ENCODE measurements at places on chromosomes 11 and 22.
A peak's percentile ranks its signal among the peaks of the same experiment; 100 is the strongest.

DNA sequence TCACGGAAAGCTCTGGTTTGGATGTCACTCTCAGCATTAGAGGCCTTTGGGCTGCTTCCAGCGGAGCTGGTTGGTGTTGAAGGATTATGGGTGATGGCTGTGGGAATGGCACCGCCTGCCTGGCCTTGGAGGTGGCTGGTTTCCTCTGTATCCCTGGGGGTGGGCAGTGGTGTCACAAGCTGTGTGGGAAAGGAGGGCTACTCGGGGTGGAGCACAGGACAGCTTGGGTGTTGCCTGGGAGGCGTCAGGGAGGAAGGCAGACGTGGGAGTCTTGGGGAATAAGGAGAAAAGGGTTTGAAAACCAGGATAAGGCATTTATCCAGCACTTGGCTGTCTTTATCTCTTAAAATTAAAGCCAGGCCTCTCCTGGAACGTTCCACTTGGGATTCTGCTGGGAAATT lies 71.8 kb downstream of the ADAMTS15 start:
- no peak for DNase-seq

DNA sequence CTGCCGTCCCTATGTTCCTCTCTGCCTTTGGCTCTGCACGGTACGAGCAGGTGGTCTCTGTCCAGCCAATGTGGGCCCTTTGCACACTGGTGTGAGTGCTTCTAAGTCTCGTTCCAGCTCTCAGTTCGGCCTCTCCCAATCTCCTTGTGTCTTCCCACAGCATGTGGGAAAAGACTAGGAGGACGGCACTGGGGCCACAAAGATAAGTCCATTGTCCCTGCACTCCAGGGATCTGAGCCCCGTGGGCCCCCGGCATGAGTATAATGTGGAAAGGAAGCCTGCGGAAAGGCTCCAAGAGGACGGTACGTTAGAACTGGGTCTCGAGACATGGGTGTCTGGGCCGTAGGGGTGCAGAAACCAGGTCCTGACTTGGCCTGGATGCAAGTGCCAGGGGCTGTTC lies 16.4 kb downstream of the MYEOV start:
- DNase-seq = no peak

- DNase-seq = no peak
Measured at GRCh38 chr11:27348340-27348873, 14.6 kb downstream of the CCDC34 start.

DNA sequence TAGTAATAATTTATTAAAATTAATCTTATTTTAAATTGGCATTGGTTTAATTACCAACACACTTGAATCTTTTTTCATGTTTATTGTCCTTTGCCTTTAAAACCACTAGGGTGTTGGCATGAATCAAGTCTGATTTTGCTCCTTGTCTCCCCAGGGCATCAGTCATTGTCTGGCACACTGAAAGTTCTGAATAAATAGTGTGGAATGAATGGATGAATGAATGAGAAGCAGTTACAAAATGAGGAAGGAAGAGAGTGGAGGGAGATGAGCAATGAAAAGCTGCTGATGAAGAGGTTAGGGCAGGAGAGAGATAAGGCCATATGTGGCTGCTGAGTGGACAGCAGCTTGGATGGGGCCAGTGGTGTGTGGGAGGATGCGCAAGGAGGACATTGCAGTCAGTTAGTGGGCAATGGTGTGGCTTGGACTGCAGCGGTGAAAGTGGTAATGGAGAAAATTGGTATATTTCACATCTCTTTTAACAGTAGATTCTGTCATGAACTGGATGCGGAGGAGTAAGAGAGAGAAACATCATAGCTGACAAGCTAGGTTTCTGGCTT lies 132.0 kb downstream of the SPON1 start:
- DNase-seq = no peak

GRCh38 chr11:125263268-125263790 lies 98.8 kb downstream of the PKNOX2 start:
- no peak for DNase-seq

GRCh38 chr11:69243496-69244200 lies 50.3 kb upstream of the MYEOV start:
- DNase-seq = no peak

- DNase-seq = peak; percentile 88
Measured at GRCh38 chr11:117814766-117815261, 9.7 kb downstream of the FXYD2 start.

DNA sequence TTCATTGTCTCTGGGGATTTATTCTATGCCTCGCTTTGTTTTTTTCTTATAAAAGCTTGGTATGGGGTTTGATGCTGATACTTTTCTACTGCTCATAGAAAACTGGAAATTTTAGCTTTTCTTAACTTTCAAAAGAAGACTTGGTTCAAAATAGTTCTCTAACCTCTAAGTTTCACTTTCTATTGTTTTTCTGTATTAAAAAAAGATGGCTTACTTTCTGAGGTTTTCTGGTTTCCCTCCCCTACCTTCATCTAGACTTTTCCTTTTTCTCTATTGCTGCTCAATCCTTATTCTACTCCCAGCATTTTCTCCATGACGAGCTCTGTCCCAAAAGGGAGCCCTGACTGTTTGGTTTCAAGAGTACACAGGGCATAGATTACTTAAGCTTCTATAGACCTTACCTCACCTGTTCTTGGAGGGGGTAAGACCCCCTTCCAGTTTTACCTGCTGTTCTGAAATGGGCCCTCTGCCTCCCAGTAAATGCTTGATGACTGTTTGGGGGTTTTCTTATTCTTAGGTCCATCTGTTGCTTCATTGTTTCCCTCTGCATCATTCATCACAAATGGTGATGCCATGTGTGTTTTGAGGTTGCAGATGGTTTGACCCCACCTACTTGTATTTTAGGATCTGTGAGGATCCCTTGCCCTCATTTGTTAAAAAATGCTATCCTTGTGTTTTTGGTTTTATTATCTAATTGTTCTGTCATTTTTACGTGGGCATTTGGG lies 29.5 kb downstream of the DNHD1 start:
- DNase-seq = no peak
